ENCODE measurements at places on chromosomes 5 and 9.

- no peak for DNase-seq
Measured at GRCh38 chr5:132268769-132269551, 11.5 kb downstream of the PDLIM4 start.

DNA sequence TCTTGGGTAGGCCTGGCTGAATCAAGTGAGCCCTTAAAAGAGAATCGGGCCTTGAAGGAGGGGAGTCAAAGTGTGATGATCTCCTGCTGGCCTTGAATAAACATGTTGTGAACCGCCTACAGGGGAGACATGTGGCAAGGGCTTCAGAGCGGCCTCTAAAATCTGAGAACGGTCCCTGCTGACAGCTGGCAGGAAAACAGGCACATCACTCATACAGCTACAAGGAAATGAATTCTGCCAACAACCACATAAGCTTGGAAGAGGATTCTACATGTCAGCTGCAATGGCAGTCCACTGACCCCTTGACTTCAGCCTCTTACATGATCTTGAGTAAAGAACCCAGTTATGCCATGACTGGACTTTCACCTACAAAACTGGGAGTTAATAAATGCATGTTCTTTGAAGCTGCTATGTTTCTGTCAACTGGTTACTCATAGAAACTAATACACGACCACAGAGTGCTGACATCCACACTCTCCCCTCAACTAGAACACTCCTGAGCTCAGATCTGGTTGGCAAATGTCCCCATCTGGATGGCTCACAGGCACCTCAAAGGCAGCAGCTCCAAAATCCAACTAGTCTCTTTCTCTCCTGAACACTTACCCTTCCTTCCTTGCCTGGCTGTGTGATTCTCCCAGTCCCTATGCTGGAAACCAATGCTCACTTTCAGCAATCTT is 333.1 kb downstream of the ASTN2 start:
- no peak for DNase-seq

- DNase-seq = no peak
Measured at GRCh38 chr5:87081511-87082372, 185.9 kb upstream of the RASA1 start.

DNA sequence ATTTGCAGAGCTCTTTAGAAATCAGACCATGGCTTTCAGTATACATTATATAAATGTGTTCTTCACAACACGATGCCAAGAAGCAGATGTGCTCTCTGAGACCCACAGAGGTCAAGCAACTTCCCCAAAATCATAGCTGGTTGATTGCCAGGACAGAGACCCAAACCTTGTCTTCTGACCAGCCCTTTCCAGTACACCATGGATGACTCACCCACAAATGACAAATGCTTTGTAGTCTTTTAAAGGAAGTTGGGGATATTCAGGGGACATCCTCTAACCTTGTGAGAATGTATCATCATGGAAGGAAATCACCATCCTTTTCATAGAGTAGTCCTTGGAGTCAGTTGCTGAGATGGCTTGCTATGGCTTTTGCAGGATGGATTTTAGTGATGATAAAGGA is 30.1 kb downstream of the ZNF462 start:
- no peak for DNase-seq

- no peak for DNase-seq
Measured at GRCh38 chr5:134917070-134917815, 12.3 kb downstream of the PCBD2 start.

GRCh38 chr9:90972057-90972456 is 170.4 kb downstream of the SYK start:
- no peak for DNase-seq

DNA sequence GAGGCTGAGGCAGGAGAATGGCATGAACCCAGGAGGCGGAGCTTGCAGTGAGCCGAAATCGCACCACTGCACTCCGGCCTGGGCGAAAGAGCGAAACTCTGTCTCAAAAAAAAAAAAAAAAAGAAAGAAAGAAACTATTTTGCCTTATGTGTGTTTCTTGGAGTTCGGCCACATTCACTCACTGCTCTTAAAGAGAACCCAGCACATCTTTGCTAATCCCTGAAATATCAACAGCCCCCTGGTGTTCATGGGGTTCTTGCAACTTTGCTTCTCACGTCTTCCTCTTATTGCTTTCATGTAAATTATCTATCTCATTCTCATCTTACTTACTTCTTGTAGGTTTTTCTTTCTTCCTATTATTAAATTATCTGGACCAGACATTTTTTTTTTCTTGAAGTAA is 126.3 kb upstream of the ASTN2 start:
- no peak for DNase-seq

- no peak for DNase-seq
Measured at GRCh38 chr5:172245046-172245445, 38.5 kb downstream of the UBTD2 start.

DNA sequence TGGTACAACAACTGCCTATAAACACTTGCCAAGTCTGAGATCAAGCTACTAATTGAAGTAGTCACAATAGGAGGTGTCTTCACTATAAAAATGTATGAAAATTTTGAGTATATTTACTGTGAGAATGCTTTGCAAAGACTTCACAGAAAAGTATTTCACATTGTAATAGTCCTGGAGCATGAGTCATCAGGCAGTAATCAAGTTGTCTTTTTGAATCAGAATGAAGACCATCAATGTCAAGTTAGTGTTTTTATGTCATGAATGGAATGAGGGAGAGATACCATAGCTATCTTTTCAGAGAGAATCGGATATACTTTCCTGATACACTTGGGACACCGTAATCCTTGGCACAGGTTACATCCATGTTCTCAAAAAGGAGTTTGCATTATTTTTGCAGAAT is 466.9 kb upstream of the ARRDC3 start:
- no peak for DNase-seq

- no peak for DNase-seq
Measured at GRCh38 chr5:143134269-143134668, 269.2 kb downstream of the NR3C1 start.

Measured in progenitor cell of endocrine pancreas (in vitro differentiated cells).